ENCODE measurements at places on chromosomes 5 and 9.

DNA sequence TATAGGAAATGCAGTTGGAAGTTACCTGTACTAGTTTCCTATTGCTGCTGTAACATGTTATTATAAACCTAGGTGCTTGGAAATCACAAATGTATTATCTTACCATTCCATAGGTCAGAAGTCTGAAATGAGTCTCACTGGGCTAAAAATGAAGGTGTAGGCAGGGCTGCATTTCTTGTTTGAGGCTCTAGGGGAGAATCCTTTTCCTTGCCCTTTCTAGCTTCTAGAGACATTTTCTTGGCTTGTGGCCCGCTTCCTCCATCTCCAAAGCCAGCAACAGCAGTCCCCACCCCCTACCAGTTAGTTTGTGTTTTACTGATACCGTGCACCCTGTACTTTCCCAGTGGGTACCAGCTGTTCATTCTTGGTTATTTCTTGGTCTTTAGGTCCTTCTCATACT lies 153.3 kb downstream of the SLF1 start:
- DNase-seq: no peak

- no peak for DNase-seq
Measured at GRCh38 chr9:121698627-121699570, 47.5 kb downstream of the DAB2IP start.

GRCh38 chr9:122173670-122174069 lies 14.0 kb downstream of the MORN5 start:
- DNase-seq: no peak

- no peak for DNase-seq
Measured at GRCh38 chr5:14816374-14816998, 55.1 kb downstream of the ANKH start.

- no peak for DNase-seq
Measured at GRCh38 chr5:124524552-124525232, 221.7 kb downstream of the ZNF608 start.

DNA sequence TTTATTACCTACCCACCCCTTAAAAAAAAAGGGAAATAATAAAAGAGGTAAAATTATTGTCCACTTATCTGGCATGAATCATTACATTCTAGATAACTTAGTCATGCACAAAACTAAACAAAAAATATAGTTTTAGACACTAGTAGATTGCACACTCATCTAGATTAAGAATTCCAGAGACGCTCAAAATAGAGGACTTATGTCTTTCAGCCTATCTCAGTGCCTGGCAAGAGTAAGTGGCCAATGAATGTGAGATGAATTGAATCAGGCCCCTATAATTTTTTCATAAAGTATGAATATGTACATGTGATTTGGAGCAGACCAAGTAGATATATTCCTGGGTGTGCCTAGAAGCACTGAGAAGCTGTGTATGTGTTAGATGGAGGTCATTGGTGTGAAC lies 2.0 kb upstream of the RXFP3 start:
- DNase-seq: peak; percentile 85

DNA sequence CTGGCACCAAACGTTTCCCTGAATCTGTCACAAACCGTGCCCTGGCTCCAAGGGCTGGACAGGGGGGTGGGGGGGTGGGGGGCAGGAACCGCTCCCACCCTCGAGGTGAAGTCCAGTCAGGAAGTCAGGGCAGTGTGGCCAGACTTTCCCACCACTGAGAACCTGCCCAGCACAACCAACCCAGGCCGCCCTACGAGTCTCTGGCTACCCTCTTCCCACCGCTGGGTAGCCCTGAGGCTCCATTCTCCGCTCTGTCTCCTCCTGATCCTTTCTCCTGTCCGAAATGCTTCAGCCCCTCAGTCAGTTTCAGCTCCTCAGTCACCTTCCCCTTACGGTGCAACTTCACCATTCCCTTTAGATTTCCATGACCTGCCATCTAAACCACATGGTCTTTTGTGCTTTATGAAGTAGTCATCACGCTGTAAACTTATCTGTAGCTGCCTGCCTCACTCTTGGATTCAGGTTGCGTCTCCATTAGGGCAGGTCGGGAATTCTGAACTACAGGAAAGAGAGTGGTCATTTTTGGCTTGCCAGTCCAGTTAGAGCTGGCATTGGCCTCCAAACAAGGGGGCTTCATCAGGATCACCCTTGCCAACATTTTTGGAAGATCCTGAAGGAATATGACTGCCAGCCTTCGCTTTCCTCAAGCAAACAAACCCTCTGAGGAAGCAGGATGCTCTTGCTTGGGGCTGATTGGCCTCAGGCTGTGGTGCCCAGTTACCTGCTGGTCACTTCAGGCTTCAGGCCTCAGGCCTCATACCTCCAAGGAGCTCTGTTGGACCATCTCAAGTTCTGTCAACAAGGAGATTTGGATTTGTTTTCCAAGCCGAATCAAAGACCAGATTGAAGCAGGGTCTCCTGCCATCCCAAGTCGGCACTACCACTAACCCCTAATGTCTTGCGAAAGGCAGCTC lies 794 bp upstream of the DCAF12 start:
- no peak for DNase-seq

DNA sequence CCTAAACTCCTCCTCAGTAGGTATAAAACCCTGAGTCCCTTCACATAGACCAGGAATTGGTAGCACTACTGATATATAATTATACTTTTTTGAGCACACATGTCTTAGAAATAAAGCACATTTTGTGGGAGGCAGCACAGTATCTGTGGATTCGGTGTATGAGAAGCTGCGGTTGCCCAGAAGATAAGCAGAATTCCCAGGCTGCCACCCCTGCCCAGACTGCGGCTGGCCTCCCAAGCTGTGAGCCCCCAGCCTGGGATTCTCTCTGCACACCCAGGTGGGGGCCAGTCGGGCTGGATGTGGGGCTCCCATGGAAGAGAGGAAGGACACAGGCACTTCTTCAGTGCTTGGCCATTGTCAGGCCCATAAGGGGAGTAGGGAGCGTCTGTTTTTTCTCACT lies 25.6 kb upstream of the ANGPTL2 start:
- no peak for DNase-seq

DNA sequence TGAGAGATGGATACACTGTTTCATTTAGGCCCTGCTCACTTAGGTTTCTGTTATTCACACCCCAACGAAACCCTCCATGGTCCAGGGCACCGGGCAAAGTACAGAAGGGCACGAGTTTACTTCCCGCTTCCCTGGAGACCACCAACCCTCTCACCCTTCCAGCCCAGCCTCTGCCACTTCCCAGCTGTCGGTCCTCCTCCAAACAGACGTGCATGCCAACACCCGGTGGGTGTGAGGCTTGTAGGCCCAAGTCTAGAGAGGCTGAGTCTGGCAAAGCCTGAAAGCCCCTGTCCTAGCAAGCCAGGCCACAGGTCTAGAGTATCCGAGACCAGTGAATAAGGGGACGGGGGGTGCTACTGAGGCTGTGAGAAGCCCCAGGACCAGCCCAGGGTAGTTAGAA lies 7.1 kb upstream of the FGFR4 start:
- DNase-seq: no peak

DNA sequence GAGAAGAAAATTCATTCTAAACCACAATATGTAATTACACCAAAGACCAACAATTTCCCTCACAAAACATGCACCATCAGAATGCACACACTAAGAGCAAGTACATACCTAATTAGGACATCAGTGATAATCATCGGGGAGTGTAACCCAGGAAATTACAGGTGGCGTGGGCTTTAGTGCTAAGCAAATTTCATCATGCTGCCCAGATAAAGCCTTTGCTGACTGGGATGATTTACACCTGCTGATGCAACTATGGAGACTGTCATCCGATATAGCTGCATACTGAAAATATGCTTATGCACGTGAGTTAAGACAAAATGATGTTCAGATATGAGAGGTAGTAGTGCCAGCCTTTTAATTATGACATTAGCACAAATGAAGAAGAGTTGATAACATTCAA lies 123.2 kb downstream of the DCP2 start:
- no peak for DNase-seq

GRCh38 chr5:65539827-65540226 lies 23.1 kb downstream of the CENPK start:
- no peak for DNase-seq

GRCh38 chr9:22913518-22913917 lies 466.9 kb downstream of the DMRTA1 start:
- no peak for DNase-seq

GRCh38 chr9:88684046-88684445 lies 149.1 kb downstream of the NXNL2 start:
- no peak for DNase-seq

DNA sequence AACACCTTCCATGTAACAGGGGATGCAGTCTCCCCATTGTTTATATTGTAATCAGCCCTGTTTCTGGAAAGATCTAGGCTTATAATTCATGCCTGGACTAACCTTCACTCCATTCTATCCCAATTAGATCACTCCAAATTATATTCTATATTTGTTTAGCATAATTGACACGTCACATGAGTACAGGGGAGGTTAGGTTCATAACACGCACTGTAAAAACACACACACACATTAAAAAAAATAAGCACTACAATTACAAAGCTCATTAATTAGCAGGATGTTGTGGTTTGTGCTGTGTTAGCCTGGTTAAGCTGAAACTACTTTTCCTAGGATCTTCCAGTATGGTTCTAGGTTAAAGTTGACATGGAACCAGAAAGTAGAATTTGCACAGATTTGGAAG lies 126.0 kb downstream of the MLLT3 start:
- DNase-seq: no peak

DNA sequence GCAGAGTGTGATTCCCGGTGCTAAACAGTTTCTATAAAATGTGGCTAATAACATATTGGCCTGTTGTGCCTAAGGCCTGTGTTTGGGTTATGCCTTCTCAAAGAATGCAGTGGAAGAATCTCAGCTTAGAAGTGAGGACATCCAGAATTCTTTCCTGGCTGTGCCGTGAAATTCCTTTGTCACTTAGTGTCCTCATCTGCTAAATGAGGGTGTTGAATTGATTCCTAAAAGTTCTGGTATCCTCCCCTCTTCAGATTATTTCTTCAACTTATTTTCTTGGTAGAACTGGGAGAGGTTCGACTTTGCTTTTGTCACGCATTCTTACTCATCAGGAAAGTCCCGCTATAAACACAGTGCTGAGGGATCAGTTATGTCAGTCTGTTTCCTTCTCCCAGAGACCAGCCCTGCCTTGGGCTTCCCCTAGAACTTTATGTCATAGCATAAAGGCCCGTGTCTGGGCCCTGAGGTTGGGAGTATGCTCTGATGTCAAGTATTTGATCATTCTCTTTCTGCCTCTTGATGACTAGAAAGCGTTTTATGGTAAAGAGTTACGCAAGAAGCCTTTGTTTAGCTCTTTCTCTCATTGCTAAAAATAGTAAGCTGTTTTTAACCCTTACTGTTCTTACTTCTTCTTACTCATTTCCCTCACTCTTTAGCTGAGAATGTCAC lies 29.5 kb downstream of the MTAP start:
- DNase-seq: no peak

DNA sequence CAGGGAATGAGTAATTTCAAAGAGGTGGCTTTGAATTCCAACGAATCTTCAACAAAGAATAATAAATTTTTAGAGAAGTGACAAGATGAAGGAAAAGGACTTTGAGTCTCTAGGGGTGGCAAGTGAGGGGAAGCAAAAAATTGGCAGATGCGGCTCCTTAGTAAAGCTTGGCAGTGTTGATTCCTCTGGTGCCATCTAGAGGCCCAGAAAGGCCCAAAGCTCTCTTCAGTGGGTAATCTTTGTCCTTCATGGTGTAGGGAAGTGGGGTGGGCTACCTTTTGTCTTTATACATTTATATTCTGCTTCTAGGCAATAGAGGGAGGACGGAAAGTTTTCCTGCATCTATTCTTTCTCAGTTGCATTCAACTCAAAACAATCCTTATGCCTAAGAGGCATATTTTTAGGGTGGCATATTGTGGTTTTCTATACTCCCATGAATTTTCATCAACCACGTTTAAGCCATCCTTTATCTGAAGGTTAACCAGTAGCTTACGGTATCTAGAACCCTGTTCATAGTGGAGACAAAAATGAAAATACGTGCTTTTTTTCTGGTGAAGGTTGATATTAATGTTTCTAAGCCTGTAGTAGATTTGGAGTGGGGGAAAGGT lies 17.5 kb upstream of the ROPN1L start:
- DNase-seq: no peak

DNA sequence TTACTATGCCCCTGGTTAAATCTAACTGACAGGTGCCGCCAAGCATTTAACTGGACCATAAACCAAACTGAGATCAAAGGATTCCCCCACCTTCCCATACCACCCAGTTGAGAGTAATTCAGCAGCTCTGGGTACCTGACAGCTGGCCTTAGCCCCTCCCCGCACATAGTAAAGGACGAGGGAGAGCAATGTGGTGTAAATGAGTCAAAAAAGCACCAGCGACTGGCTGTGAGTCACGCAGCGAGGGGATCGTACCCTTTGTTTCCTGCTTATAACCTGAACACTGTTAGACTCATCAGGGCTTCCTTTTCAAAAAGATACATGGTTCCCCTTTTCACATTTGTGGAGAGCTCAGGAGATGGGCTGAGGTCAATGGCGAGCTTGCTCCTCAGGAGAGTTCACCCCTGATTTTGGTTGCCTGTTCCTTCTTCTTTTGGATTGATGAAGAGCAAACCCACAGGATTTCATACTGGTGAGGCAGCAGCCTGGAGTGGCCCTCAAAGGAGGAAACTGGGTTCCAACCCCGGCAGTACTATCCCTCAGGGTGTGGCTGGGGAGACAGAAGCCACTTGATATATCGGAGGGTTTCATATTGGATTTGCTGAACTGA lies 71.5 kb downstream of the ANKRD33B start:
- no peak for DNase-seq

DNA sequence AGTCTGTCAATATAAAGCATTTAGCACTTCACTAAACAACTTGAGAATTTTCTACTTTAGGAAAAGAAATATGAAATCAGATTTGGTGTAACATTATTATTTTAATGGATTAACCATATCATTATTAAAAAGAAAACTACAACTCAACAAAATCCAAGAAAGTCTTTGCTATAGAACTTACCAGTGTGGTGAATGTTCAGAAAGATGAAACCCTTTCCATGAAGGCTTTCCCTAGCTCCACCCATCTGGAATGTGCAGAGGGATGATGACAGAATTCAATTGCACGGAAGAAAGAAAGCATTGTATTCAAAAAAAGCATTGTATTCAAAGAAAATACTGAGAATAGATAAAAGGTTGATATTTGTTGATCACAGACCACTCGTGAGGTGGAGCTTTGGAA lies 328.6 kb upstream of the NUDT12 start:
- no peak for DNase-seq

DNA sequence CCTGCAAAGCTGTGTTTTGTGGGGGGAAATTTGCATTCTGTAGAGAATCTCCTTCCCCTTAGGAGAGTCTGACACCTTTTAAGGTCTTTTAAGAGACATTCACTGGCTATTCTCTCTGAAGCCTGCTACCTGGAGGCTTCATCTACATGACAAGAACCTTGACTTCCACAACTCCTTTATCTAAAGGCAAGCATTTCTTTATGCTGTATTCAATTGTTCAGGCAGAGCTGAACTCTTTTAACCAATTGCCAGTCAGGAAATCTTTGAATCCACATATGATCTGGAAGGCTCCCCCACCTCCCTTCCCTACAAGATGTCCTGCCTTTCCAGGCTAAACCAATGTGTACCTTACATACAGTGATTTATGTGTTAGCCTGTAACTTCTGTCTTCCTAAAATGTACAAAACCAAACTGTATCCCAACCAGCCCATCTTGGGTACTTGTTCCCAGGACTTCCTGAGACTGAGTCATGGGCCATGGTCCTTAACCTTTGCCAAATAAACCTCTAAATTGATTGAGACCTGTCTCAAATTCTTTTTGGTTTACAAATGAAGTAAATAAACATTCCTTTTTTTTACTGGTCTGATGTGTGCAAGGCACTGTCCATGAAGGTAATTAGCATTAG lies 9.9 kb downstream of the C9orf85 start:
- DNase-seq: no peak
